ENCODE measurements at places on chromosomes 2 and 18. TPM values are rescaled to one million over a fixed set of nuclear protein-coding genes. Genes with fewer than 3 reads are reported as not detected.

The KIF5C gene
- 58.1 TPM for total RNA-seq

The SPTBN1 gene
- total RNA-seq = 174 TPM

The IL36A gene
- total RNA-seq = not detected

The METTL4 gene
- 10.6 TPM for total RNA-seq

The CYP27C1 gene
- 3.2 TPM for total RNA-seq

The DCDC2C gene
- not detected for total RNA-seq

The DPP10 gene
- 5.4 TPM for total RNA-seq

The HIBCH gene
- total RNA-seq = 31.8 TPM

The ETAA1 gene
- 24.8 TPM for total RNA-seq

- no peak for DNase-seq
These were observed 362.5 kb upstream of the TNP1 start for GRCh38 chr2:217222309-217222910.

- no peak for DNase-seq
These were observed 31.9 kb downstream of the SLC66A3 start for GRCh38 chr2:11187083-11187619.

GRCh38 chr18:63979409-63979920 is 9.6 kb downstream of the SERPINB8 start:
- DNase-seq = no peak

GRCh38 chr2:113848758-113849415 is 41.0 kb upstream of the ACTR3 start:
- no peak for DNase-seq

DNA sequence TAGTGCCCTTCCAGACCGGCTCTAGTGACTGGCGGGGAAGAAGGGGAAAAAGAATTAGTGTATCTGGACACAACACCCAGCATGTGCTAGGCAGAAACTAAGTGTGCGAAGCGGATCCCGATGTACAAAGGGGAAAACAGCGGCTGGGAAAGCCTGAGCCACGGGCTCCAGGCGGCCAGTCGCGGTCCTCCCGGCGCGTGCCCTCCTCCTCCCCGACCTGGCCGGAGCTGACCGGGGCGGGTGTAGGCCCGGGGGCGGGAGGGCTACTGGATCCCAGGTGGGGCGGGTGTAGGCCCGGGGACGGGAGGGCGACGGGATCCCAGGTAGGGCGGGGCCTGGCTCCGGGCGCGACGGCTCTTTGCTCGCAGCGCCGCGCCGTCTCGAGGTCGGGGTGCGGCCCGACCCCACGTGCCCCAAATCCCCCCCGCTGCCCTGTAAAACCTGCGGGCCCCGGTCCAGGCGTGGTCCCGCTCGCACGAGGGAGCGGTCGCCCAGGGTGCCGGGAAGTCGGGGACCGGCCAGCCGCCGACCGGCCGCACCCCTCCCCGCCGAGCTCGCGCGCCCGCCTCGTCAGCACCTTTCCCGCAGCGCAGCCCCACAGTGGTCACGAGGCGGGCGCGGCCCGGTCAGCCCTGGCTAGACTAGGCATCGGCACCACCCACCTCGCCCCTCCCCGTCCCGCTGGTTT is 48.8 kb downstream of the C2orf42 start:
- DNase-seq = no peak

DNA sequence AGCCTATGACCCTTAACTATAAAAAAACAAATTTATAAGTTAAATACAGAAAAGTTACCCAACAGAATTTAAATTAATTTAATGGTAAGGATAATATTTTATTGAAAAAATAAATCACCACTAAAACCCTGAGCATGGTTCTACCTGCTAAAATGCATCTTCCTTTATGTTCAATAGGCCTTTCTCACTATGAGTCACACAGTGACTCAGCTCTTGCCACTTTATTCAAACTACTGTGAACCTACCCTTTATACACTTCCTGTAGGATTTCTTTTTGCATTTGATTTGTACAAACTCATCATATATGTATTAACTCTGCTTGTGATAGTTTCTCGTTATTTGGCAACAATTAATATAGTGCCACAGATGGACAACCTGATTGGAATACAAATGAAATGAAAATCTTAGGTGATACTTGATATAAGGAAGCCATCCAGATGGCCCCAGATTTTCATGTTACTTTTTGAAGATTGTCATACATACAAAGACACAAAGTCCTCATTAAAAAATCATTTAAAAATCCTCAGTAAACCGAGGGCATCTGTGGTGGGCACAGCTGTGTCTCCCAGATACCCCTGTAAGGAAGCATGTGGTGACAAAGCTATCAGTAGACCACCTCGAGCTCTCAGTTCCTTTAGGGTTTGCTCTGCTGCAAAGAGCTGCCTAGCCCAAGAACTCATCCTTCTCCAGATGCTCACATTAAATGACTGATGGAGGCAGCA is 55.2 kb upstream of the COBLL1 start:
- no peak for DNase-seq

DNA sequence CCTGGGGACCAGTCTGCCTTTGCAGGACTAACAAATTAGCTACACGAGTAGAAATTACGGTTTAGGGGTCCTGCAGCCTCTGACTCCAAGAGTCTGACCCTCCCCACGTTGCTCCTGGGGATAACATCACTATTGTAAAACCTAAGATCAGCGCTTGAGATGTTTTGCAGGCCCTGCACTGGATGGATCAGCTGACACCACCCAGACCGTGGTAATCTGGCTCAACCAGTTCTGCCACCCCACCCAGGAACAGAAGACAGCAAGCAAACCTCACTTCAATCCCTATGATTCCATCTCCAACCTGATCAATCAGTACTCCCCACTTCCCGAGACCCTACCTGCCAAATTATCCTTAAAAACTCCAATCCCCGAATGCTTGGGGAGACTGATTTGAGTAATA is 31.7 kb downstream of the NGEF start:
- no peak for DNase-seq

DNA sequence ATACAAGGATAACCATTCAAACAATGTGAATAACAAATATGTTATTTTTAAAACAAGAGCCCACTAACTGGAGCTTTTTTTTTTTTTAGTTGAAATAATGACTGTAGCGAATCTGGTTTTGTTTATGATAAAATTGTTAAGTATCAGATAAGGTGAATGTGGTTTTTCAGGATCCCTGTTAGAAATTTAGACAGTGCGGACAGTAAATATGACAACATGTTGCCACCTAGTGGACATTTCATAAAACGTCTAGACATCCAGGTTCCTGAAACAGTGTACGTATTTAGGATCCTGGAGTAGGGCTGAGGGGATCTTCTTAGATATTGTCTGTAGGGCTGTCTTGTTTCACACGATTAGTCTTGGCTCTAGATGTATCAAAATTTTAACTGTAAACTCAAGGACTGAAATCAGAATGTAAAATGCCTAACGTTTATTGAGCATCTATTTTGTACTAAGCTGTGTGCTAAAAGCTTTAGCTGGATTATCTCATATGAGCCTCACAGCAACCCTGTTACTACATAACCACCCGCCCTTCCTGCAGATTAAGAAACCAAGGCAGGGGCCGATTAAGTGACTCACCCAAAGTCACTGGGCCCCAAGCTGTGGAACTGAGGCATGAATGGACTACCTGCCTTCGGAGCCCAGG is 23.9 kb upstream of the CCDC68 start:
- DNase-seq = no peak

DNA sequence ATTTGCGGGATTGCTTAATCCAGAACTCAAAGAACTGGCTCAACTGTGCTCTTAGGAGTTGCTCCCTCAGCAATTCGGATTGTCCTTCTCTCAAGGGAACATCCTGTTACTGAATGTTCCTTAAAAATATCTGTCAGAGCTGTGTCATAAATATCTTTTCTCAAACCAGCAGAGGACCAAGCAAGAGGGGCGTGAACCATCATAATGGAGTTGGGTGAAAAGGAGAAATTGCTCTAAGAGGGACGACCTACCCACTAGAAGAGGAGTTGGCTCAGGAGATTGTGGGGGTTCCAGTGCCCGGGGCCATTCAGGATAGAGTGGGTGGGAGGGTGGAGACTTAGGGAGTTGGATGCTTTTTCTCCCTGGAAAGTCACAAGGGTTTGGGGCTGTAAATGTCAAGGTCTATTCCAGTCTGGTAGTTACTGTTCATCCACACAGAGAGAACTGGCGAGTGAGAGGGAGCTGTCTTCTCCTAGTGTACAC is 59.5 kb downstream of the MERTK start:
- no peak for DNase-seq

GRCh38 chr18:61883547-61883946 is 9.3 kb downstream of the RNF152 start:
- DNase-seq = no peak

GRCh38 chr2:68767996-68768395 is 33.4 kb downstream of the ARHGAP25 start:
- DNase-seq = no peak

GRCh38 chr2:6443061-6443823 is 422.5 kb downstream of the CMPK2 start:
- DNase-seq = no peak

Data from H1 (cell line).